ENCODE measurements at places on chromosomes 11 and 22. TPM values are rescaled to one million over a fixed set of nuclear protein-coding genes. Genes with fewer than 3 reads are reported as not detected.

OR8A1 gene
- total RNA-seq, result not detected

CBLIF gene
- not detected for total RNA-seq

MUC15 gene
- 0.70 TPM for total RNA-seq

TPBGL gene
- 0.19 TPM for total RNA-seq

APOA5 gene
- total RNA-seq, result 1.5 TPM

APOBEC3G gene
- 1.0 TPM for total RNA-seq

PRR33 gene
- not detected for total RNA-seq

TAGLN gene
- 303 TPM for total RNA-seq

OMP gene
- 0.70 TPM for total RNA-seq

GRCh38 chr11:111938687-111939160 lies 1.6 kb downstream of the DIXDC1 start:
- no peak for DNase-seq

GRCh38 chr11:114440121-114440860 lies 1.0 kb downstream of the REXO2 start:
- no peak for DNase-seq

DNA sequence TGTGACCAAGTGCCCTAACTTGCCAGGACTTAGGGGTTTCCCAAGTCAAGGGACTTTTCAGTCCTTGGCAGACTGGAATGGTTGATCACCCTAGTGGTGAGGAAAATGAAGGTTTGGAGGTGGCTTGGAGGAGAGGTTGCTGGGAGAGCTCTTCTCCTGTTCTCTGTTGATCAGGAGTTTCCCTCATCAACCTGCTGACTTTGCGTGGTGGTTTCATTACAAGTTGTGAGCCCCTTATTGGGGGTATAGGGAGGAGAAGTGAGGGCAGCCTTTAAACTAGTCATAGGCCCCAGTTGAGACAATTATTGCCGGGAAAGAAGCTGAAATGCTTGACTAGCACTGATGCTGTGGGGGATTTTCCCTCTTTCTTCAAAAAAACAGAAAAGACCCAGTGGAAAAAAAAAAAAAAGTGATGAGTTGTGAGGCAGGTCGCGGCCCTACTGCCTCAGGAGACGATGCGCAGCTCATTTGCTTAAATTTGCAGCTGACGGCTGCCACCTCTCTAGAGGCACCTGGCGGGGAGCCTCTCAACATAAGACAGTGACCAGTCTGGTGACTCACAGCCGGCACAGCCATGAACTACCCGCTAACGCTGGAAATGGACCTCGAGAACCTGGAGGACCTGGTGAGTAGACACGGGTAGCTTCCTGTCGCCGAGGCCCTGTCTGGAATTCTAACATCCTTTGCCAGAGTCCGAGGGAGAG lies at the start of gene CXCR5:
CXCR5 (plus strand) TSS at position 525 of the 704 bp plus-strand sequence; CDS start at position 575, 50 bp downstream.
- no peak for DNase-seq

- no peak for DNase-seq
These were observed 187.1 kb upstream of the DDI1 start for GRCh38 chr11:103849366-103849765.

DNA sequence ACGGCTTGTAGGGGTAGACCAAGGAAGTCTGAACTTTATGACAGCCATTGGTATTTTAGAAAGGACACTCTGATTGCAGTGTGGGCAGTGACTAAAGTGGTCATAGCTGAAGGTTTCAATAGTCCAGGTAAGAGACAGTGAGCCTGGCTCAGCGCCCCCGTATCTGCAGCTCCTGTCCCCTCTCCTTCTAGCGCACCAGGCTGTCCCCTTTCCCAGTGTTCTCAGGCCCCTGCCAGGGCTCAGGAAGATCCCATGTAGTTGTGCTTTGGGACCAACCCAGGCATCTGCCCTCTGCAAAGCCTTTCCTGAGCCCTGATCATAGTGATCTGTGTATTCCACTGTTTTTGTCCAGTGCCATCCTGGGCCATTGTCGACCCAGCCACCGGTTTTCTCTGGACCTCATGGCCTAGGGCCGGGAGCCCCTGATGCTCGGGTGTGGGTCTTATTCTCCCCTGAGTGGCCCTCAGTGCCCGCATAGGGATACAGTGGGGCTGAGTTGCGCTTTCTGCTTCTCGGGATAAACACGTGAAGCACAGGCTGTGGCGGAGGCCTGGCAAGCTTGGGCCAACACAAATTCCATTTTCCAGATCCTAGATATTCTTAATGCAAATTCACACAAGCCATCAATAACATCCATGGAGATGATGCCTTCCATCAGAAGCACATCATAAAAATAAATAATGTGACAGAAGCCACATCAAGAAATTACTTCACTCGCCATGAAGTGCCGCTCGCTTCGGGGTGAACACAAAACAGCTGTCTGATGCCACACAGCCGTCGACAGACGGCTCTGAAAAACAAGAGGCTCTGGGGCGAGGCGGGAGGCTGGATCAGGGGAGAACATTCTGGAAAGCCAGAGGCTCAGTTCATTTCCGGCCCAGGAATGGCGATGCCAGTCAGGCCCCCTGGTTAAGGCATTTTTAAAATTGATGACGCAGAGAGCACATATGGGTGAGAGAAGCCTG lies 805.0 kb downstream of the TBC1D22A start:
- no peak for DNase-seq

- DNase-seq, result no peak
These were observed 20.8 kb upstream of the JAM3 start for GRCh38 chr11:134048028-134048427.

DNA sequence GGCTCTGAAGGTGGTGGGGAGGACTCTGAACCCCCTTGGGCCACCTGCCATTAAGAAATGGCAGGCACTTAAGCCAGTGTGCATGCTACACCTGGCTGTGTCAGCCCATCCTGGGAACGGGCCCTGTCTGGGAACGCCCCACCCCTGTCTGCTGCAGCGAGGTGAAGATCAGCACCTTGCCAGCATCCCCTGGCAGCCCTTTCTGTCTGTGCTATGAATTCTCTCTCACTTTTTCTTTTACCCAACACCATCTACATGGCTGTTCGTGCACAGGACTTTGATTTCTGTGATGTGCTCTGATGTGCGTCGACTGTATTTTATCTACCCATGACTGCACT lies 452.9 kb upstream of the B3GAT1 start:
- DNase-seq, result no peak

- no peak for DNase-seq
These were observed 164.6 kb downstream of the ST3GAL4 start for GRCh38 chr11:126519764-126520734.

- no peak for DNase-seq
These were observed 14.1 kb downstream of the TNKS1BP1 start for GRCh38 chr11:57310630-57311086.

- DNase-seq, result no peak
These were observed 35.1 kb downstream of the APOL1 start for GRCh38 chr22:36287881-36288515.

DNA sequence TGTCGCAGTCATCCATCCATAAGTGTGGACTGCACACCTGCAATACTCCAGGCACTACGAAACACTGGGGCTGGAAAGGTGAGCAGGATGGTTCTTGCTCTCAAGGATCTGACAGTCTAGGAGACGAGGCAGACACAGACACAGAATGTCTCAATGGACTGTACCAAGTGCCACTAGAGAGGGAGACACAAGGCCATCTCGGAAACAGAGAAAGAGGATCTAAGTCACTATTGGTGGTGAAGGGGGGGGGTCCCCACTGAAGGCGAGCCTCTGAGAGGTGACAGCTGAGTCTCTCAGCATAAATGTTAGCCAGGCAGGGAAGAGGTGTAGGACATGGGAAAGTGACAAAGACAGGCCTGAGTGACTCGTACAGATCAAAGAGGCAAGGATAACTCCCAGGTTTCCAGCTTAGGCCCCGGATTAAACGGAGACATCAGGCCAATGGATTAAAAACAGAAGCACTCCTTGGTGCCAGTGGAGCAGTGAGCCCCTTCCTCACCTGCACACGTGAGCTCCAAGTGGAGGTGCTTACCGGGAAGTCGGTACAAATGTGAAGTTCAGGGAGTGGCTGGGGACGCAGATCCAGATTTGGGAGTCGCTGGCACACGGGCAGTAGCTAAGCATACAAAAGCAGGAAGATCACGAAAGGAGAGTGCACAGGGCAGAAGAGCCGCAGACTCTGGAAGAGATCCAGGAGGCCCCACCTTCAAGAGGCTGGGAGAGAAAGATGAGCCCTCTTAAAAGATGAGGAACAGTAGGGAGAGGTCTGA lies 117.2 kb downstream of the MICAL3 start:
- DNase-seq, result no peak

DNA sequence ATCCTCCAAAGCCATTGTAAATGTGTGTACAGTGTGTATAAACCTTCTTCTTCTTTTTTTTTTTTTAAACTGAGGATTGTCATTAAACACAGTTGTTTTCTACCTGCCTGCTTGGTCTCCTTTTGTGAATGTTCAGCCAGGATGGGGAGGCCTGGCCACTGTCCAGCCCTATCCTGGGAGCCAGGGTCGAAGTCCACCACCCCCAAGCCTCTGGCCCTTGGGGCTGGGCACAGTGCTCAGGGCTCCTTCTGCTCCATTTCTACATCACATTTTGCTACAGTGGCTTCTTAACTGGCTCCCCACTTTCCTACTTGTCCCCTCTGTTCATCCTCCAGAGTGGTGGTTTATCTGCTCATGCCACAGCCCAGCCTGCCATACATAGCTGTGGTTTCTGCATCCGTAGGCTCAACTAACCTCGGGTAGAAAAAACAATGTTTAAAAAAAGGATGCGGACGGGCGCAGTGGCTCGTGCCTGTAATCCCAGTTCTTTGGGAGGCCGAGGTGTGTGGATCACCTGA lies 2.5 kb upstream of the SMARCB1 start:
- DNase-seq, result no peak

DNA sequence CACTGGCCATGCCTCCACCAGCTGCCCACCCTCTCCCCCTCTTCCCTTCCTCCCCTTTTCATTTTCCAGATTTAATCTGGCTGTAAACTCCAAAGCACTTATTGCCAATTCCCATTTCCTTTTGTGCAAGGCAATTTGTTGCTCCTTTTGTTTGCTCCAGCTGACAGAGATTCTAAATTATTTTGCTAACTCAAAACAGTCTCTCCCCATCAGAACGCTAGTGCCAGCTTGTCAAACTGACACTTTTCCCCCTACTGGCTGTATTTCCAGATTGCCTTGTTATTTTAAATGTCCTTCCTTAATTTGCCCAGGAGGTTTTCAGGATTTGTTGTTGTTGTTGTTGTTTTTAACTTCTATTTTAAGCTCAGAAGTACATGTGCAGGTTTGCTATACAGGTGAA lies 57.0 kb upstream of the PAK1 start:
- DNase-seq, result no peak

- DNase-seq, result no peak
These were observed 83.7 kb downstream of the SERGEF start for GRCh38 chr11:17929171-17929570.

- DNase-seq, result no peak
These were observed 695.7 kb downstream of the NELL1 start for GRCh38 chr11:21364866-21365624.

GRCh38 chr11:33874433-33874832 lies 17.4 kb downstream of the LMO2 start:
- no peak for DNase-seq

DNA sequence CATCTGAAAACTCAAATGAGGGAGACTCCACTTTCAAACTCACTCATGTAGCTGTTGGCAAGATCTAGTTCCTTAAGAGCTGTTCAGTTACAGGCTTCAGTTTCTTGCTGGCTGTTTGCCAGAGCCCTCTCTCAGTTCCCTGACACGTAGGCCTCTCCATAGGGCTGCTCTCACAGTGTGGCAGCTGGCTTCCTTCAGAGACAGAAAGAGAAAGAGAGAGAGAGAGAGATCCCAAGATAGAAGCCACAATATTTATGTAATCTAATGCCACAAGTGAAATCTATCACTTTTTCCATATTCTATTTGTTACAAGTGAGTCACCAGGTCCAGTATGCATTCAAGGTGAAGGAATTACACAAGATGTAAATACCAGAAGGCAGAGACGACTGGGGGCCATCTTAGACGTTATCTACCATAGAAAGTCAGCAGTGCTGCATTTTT lies 168.8 kb downstream of the RCN1 start:
- DNase-seq, result peak; percentile 1

GRCh38 chr22:21927174-21927823 lies 25.3 kb downstream of the PPM1F start:
- no peak for DNase-seq

GRCh38 chr11:95443386-95443785 lies 212.4 kb upstream of the SESN3 start:
- no peak for DNase-seq

DNA sequence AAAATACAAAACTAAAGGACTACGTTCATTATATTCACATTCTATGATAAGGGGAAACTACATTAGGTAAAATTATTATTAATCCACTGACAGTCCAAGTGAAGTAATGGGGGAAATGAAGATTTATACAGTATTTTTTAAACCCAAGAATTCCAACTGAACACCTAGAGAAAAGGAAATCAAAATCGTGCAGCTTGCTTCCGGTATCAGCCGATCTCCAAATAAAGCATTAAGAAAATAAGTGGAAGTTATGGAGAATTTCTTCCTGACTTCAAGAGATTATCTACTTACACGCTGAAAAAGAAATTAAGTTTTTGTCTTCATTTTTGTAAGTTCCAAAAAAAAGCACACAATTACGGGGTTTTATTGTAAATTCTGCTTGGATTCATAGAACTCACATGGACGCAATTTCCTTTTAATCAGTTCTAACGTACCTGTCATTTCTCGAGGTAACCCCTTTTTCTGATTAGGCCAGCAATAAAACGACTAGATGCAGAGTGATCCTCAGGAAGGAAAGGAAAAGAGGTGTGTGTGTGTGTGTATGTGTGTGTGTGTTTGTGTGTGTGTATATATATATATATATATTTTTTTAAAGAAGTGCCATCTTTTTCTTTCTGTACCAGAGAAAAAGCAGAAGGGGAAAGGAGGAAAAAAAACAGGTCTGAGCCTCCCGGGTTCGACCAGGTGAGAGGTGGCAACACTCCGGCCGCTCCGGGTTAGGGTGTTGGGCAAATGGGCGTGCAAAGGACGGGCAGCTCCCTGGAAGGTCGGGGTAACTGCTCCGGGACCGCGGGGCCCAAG lies 1.1 kb downstream of the ZBTB44 start:
- DNase-seq, result no peak

Measured in Caco-2 (cell line).